ENCODE measurements at places on chromosomes 7 and 10. TPM values are rescaled to one million over a fixed set of nuclear protein-coding genes. Genes with fewer than 3 reads are reported as not detected.

CAMK2B gene
- polyA plus RNA-seq: 1.7 TPM

LIPM gene
- not detected for polyA plus RNA-seq

GHRHR gene
- polyA plus RNA-seq: 0.14 TPM

DNA sequence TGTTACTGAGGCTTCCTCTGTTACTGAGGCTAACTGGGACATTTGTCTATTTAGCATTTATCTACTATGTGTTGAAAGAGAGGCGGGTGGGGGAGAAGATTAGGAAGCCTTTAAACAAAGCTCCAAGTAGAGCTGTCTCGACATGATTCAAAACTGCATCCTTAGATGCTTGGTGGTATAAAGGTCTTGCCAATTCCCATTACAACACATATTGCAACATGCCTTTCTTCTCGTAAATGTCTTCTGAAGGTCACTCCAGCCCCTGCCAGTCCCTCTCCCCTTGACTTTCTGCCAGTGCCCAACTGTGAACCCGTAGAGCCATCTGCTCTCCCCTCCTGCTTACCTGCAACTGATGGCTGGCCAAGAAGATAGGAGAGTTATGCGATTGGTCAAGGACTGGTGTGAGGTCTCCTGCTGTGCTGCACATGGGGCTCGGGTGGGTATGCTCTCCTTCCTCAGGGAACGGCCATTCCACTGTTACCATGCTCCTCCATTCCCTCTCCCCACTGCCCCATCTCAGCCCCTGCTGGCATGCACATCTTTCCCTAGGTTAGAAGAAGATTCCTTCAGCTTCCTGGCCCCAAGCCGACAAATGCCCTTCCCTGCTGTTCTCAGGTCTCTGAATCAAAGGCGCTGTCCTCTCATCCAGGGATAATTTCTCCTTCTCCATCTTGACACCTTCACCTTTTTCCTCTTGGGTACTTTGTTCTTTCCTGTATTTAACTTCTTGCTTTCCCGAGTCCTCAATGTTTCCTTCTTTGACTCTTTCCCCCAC is 43.6 kb upstream of the ZNF32 start:
- no peak for DNase-seq

GRCh38 chr10:132483394-132483793 is 54.2 kb upstream of the INPP5A start:
- no peak for DNase-seq

- DNase-seq: no peak
Measured at GRCh38 chr10:97427571-97428179, 1.7 kb downstream of the PGAM1 start.
